ENCODE measurements at places on chromosomes 4 and X.
A peak's percentile ranks its signal among the peaks of the same experiment; 100 is the strongest.

DNA sequence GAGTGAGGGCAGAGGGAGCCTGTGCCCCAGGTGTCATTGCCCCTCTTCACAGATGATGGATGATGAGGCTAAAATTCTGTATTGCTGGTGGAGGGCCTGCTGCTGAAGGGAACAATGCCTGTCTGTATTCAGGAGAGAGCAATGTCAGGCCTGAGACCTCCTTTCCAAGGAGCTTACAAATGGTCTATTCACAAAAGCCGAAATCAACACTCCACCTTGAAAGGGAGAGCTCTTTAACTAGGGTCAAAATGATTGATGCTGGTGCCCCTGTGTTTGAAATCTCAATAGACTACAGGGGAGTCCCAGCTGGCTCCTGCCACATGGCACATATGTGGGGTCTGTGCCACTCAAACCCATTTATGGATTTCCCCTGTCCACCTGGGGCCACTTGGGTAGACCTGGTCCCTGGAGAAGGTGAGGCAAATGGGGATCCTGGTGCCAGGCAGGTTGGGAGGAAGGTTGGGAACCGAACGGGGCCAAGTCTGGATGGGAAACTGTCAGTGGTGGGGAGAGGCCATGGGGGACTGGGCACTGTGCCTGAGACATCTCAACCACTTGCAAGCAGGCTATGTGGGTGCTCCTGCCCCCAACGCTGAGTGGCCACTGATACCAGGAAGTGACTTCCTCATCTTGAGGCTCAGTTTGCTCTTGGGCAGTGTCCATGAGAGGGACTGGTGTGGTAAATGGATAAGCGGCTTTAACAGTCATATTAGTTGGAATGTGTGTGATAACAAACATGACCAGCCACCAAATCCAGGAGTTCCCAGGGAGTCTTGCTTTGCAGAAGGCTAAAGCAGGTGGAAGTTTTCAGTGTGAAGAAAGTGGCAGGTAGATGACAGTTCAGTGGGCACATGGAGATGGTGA is 223.8 kb upstream of the PSAPL1 start:
- DNase-seq: peak; percentile 15

DNA sequence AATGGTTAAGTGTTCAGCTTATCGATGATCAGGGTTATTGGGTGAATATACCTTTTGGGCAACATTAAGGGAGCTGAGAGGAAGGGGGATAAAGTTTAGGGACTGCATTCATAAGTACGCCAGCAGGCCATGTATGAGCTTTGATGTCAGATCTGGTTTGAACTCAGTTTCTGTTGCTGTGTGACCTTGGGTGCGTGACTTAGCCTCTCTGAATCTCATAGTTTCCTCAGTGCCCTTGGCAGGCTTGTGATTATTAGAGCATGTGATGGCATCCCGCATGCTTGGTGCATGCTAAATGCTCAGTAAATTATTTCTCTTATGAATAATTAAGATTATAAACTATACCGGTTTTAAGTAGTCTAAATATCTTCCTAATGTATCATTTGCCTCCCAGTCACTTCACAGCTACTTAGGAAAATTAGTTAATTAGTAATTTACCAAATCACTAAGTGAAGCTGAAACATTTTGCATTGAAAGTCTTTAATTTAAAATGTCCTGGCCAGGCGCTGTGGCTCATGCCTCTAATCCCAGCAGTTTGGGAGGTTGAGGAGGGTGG is 3.8 kb downstream of the TBC1D14 start:
- DNase-seq: no peak

DNA sequence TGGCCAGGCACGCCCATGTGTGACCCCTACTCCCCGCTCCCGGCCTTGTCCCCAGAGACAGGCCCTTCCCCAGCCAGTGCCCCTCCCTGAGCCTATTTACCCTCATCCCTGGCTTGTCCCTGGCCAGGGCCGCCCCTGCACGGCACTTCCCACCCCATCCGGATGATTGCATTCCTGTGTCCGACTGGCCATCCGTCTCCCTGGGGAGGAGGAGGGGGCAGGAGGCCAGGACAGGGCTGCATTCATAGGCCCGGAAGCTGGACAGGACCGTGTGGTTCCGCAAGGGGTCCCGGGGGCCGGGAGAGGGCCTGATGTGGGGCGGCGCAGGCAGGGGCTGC is 22.8 kb downstream of the CTBP1 start:
- no peak for DNase-seq

DNA sequence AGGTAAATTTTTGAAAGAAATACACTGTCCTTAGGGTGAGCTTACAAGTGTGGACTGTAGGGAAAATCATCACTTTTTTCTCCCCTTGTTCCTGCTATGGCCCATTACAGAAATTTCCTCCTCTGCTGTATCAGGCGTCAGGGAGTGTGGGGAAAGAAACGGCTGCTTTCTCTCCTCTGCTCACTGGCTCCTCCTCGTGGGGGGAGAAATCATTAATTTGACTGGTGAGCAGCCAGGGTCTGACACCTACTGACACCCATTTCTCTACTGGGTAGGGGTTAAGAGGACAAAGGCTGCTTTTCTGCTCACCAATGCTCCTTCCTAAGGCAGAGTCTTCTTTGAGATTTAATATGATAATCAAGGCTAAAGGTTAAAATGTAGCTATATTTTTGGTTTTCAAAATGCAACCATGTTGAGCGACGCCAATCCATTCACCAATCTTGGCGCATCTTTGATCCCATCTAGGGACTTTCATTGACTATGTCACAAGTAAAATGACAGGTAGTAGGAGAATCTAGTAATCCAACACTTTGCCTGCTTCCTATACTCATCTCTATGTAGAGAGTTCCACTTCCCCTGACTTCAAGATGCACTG is 25.1 kb downstream of the SETD7 start:
- DNase-seq: peak; percentile 35

DNA sequence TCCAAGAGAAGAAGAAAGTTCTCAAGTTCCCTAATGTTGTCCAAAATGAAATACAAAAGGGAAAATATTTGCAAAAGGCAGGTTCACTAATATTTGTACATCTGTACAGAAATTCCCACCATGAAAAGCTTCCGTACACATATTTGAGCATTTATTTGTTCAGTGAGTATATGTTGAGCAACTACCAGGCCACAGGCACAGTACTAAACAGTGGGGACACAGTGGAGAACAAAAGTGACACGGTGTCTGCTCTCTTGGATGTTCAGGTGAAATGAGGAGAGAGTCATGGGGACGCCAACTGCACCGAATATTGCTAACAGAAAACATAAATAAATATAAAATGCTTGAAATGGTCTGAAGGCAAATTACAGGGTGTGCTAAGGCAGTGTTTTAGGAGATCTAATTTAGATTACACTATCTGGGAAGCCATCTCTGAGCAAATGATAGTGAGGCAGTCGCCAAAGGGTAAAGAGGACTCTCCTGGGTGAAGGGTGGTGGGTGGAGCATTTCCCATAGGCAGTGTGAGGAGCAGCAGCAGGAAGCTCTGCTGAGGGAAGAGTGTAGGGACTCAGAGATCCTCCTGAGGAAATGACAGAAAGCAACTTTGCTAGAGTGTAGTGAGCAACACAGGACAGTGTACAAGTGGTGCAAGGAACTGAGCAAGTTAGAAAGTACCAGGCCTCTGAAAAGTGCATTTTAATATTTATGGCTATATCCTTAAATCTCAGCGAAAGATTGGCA is 375.2 kb downstream of the GALNTL6 start:
- DNase-seq: no peak

DNA sequence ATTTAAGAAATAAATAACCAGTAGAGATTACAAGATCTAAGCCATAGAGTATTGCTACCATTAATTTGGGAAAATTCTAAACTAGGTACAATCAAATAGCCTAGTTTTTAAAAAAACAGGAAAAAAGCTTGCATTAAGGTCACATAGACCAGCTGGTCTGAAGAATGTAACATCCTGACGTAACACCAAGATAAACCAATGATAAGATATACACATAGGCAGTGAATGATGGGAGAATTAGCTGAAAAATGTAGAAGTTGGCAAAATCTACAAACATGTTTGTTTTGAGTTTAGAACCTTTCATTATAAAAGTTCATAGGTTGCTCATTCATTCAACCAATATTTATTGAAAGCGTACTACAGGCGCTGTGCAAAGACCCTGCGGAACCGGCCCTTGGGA is 120.0 kb downstream of the SH3RF1 start:
- DNase-seq: peak; percentile 69

- DNase-seq: peak; percentile 6
These were observed 33.5 kb upstream of the CYBB start for GRCh38 chrX:37746218-37746941.

- no peak for DNase-seq
These were observed 59.8 kb downstream of the TBCK start for GRCh38 chr4:106256190-106256589.

DNA sequence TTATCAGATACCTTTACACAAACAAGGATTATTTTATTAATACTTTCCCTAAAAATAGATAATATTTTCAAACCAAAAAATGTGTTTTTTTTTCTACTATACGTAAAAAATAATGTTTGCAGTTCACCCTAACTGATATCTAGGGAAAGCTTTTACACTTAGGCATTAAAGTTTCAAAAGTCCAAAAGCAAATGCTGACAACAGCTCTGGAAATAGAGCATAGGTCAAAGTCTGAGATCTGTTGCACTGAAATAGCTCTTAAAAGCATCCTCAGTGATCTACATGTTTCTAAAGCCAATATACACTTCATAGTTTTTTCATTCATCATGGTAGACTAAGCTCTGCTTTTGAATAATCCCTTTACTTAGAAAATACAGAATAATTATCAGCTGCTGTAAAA is 222.8 kb downstream of the TRAM1L1 start:
- no peak for DNase-seq

GRCh38 chrX:14927401-14927800 is 54.2 kb downstream of the MOSPD2 start:
- DNase-seq: peak; percentile 61

DNA sequence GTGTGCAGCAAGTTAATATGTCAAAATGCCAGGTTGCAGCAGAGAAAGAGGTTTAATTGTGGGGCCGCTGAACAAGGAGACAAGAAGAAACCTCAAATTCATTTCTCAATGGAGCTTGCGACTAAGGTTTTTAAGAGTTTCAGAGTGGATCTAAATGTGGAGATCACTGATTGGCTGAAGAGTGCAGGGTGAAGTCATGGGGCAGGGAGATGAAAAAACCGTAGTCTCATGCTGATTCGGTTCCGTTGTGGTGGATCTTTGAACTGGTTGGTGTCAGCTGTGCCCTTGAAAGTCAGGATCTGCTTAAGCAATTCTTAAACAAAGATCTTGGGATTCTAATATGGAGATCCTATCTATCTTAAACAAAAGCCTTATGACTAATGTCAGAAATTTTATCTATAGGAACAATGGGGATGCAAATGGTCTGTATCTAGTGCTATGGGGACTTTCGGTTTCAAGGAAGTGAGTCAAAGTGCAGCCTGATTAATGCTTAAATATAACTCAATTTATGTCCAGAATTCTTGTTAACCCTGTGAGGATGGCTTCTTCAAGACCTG is 173.9 kb upstream of the CENPE start:
- DNase-seq: no peak

GRCh38 chr4:79338148-79338547 is 12.3 kb upstream of the NAA11 start:
- no peak for DNase-seq

GRCh38 chr4:101885574-101885973 is 95.0 kb downstream of the BANK1 start:
- DNase-seq: no peak

DNA sequence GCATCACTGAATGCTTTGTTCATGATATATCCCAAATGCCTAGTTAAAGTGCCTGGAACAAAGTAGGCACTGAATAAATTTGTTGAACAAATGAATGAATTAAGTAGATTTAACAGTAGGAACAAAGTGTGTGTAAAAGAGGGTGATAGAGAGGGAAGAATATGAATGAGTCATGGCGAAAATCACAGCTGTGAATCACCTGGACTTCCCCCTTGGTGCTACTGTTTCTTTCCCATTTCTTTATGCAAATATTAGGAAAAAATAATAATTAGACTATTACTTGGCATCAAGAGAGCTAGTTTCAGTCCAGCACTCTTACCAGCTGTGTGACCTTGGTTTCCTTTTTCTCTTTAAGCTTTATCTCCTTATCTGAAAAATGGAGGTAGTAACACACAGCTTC is 9.2 kb downstream of the SPIN3 start:
- DNase-seq: no peak

DNA sequence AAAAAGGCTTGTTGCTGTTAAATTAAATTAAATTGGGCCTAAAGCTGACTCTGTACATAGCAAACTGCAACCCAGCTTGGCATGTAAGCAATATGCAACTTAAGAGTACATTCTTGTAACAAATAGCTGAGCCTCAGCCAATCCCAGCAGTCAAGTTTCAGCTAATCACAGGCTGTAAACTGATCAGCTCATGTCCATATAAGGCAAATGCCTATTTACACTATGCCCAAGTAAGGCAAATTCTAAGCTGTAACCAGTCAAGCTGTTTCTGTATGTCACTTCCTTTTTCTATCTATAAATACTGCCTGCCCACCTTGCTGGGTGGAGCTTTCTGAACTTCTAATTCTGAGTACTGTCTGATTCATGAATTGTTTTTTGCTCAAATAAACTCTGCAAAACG is 429.1 kb upstream of the FTHL17 start:
- peak; percentile 55 for DNase-seq

DNA sequence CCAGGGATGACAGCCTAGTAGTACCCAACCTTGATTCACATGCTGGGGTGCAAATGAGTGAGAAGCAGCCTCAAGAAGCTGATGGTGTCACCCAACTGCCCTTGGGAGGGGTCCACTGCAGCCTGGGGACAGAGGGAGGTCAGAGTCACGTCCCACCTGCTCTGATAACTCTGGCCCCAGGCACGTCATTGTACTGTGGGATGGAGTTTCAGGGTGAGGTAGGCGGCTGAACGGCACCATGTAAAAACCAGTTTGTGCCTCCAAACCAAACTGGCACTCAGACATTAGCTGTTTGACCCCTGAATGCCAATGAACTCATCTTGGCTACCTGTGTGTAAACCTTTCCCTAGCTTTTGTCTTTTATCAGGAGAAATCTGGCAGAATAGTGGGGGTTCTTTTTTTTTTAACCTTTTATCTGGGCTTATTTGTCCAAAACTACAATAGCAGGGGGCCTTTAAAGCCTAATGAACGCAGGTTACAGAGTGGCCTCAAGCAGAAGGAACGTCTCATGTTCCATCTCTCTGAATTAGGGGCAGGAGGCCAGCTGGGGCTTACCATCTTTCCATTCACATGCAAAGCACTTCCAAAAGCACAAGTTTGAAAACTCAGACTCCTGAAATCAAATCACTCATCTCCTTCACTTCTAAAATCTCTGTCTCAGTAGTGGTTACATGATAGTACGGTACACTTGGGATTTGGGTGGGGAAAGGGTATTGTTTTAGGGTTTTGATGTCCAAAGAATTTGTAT is 89.4 kb downstream of the IRF2 start:
- DNase-seq: peak; percentile 59

DNA sequence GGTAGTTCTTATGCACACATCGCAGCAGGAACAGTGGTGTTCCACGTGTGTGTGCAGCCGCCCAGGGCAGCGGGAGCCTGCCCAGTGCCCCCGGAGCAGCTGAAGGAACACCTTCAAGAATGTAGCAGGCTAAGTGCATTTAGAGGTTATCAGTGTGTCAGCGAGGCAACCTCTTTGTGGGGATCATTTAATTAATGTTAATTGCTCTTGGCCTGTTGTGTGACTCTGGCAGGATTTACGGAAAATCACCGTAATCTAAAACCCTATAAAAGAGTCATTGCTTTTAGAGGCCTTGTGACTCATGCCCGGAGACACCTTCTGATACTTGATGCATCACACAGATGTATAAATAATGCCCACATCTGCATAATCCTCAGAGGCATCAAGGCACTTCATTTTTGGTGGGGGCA is 47.3 kb upstream of the GATB start:
- DNase-seq: peak; percentile 9

All from iris pigment epithelial cell (primary cell).